ENCODE measurements at places on chromosomes 4 and X.
A peak's percentile ranks its signal among the peaks of the same experiment; 100 is the strongest.

DNA sequence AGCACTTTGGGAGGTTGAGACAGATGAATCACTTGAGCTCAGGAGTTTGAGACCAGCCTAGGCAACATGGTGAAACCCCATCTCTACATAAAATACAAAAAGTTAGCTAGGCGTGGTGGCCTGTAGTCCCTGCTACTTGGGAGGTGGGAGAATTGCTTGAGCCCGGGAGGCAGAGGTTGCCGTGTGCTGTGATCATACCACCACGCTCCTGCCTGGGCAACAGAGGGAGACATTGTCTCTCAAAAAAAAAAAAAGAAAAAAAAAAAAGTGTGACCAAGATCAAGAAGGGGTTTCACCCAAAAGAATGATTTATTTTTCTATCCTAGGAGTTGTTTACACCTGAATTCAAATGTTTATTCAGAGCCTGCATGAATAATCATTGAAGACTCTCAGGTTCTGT is 572.4 kb upstream of the GALNT7 start:
- DNase-seq: no peak

DNA sequence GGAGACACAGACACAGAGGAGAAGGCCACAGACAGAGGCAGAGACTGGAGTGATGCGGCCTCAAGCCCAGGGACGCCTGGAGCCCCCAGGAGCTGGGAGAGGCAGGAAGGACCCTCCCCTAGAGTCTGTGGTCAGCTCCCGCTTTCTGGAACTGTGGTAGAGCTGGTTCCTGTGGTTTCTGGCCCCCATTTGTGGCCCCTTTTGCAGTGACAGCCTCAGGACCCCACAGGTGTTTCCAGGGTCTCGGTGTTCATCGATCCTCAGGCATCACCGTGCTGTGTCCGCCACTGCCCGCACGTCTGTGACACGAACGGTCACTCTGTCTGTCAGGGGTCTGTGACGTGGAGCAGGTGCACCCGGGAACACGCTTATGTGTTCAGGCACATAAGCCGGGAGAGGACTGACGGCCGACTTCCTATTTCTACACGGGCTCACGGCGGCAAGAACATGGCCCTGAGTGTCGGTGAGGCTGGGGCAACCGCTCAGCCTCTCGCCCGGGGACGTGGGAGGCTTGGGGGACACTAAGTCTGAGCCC is 7.9 kb downstream of the GTPBP6 start:
- no peak for DNase-seq

DNA sequence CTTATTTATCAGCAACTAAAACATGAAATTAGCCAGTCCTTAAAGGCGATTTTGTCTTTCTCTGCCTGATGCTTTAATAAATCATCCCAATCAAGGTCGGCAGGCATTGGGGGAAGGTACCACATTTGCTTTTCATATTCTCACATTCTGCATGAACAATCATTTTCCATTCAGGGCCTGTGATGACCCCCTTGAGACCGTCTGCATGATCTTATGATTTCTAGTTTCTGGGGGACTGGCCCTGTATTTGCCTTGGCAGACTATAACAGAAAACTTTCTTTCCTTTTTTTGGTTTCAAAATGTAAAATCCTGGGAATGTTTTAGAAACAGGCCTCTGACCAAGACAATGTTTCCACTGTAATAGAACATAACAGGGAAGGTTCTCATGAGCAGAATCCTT is 296.8 kb downstream of the IDS start:
- DNase-seq: no peak

DNA sequence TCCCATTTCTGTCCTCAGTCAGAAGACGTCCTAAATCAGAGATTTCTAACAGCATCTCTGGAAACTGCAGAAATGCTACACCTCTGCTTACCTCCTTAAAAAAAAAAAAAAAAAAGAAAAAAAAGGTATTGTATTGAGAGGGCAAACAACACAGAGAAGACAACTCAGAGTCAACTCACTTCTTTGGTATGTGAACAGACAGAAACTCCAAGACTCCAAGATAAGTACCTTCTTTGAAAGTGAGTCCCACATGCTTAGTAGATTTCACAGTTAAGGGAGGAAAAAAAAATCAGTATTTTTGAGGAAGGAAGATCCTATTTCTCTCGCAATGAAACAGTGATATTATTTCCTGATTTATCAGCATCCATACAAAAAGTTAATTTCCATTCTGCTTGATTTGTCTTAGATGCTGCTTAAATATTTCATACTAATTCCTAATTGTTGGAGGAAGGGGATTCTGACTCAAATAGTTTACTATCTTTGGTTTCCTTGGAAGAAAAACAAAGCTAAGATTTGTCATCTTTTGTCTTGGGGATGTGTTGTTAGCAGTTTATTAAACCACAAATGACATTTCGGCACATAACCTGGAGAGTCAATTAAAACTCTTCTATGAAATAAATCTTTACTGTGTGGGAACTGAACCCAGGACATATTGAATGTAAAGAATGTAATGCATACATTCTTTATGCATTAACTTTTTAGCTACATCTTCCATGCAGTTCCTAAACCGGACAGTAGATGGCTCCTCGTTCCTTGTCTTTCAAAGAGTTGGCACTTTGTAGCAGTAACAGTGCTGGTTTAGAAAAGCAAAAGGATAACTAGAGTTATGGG is 4.7 kb downstream of the RASGEF1B start:
- DNase-seq: peak; percentile 83

DNA sequence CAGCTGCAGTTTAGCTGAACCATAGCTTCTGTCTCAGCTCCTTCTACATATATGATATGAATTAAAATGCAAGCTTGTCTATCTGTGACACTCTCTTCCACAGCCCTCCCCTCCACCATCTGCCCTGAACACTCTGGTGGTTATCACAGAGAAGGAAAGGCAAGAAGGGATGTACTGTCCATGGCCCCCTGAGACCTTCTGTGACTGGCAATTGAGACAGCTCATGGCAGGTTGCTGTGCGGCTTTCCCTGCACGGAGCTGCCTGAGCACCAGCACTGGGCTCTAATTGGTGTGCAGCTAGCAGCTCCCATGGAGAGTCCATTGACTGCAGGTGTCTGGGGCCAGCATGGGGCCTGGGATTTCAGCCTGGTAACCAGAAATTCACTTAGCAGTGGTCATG is 109.8 kb upstream of the ANXA3 start:
- DNase-seq: no peak

GRCh38 chr4:89674876-89675459 is 162.0 kb downstream of the SNCA start:
- DNase-seq: no peak

DNA sequence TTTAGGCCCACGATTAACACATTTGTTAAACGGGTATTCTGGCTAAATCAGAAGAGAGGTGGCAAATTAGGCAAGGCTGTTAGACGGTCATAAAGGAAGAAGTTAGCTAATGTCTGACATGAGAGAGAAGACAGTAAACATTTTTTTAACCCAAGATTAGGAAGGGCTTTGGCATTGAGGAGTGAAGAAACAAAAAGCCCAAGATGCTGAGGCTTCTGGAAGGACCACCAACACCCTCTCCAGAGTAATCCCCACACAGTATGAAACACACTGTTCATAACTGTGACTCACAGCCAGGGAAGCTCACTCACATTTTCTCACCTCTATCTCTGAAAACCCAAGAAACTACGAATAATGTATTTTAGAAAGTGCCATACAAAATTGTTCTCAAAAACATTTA is 127.6 kb downstream of the AMELX start:
- no peak for DNase-seq

- no peak for DNase-seq
These were observed 137.9 kb downstream of the GPC3 start for GRCh38 chrX:133847340-133847994.

Data from G401 (cell line).